ENCODE measurements at places on chromosomes 7 and 10. TPM values are rescaled to one million over a fixed set of nuclear protein-coding genes. Genes with fewer than 3 reads are reported as not detected.

TLX1 gene
- not detected for total RNA-seq

DNA sequence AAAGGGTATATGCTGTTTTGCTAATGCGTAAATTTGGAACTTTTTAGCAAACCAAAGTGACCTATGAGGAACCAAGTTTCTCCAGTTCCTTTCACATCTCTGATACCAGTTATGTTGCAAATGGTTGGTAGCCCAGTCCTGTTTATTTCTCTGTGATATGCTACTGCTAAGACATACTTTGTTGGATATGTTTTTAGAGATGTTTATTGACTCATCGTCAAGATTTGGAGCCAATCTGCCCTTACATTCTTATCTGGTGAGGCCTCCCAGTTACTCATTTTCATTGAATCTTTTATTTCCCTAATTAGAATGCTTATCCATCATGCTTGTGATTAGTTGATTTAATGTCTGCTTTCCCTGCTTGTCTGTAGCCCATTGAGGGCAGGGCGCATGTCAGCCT, 58.9 kb downstream of the LRGUK start:
- no peak for DNase-seq

- DNase-seq: no peak
Observed at GRCh38 chr10:124608093-124608721, 136.0 kb downstream of the FAM53B start.

DNA sequence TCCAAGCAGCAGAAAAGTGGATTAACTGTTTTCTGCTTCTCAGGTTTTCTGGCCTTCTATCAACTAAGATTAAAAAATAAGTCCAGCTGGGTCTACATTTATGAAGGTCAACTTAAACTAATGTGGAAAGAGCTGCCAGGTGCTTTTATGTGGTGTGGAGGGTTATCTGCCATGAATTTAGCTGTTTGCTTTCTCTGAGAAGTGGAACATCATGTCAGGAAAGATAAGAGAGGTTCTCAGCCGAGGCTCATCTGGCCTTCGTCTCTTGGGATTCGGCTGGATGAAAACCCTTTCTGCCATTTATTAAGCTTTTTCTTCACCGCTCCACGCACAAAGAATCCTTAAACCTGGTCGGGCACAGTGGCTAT, 5.5 kb downstream of the PTPRN2 start:
- DNase-seq: no peak

GRCh38 chr10:131290781-131291180, 20.7 kb downstream of the TCERG1L start:
- DNase-seq: no peak

Data from lung microvascular endothelial cell (primary cell).